ENCODE measurements at places on chromosomes 2 and 18.
A peak's percentile ranks its signal among the peaks of the same experiment; 100 is the strongest.

DNA sequence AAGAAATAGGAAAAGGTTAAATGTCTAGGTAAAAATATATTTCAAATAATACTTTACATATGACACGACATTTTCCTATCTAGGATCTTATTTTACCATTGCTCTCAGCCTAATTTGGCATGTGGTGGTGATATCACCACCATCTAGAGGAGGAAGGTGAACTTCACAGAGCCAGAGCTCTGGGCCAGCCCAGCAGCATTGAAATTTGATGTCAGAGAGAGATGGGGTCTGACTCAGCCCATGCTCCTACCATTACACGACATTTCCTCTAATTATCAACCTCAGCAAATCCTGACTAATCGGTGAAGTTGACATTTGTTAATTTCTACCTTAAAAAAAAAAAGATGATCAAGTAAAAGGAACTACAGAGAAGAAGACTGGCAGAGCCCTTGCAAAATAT is 42.3 kb downstream of the LRRTM4 start:
- no peak for DNase-seq

GRCh38 chr18:64850791-64851190 is 701.9 kb upstream of the LINC00305 start:
- no peak for DNase-seq

DNA sequence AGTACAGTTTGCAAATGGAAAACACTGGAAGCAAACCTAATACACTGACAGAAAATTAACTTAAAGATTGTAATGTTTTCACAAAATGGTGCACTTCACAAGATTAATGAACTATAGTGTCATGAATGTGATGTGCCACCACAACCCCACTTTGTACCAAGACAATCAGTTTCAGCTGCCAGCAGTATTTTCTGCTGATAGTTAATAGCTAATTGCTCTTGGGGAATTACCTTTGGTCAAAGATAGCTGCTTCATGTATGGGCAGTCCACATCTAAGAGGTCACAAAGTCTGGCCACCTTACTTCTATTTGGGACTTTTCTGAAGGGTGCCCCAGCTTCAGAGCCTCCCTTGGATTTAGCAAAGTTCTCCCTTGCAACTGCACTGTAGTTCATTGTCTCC is 254.0 kb downstream of the CALCRL start:
- DNase-seq = no peak

- no peak for DNase-seq
Observed at GRCh38 chr18:80006724-80007123, 18.4 kb upstream of the TXNL4A start.

DNA sequence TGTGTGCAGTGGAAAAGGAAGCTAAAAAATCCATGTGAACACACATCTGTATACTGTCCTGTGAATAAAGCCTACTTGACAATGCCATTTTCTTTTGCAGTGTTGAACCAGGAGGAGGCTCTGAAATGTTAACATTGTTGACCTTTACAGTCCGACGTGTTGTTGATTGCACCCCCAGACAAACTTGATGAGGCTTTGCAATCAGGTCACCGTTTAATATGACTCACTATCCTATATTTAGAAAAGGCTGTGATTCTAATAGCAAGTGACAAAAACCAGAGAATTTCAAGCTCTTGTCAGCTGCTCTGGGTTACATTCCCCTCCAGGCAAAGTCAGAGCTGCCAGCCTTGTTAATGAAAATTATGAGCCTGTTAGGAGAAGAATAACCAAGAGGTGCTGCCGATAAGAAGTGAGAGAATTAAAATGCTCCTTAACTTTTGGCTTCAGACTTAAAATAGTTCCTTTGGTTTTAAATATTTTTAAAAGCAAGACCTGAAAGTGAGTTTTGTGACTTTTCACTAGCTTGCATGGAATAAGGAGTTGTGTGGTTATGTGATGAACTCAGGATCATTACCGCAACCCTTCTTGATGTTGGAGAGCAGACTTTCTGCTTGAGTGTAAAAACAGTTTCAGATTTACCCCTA is 162.1 kb downstream of the QPCT start:
- DNase-seq = no peak

DNA sequence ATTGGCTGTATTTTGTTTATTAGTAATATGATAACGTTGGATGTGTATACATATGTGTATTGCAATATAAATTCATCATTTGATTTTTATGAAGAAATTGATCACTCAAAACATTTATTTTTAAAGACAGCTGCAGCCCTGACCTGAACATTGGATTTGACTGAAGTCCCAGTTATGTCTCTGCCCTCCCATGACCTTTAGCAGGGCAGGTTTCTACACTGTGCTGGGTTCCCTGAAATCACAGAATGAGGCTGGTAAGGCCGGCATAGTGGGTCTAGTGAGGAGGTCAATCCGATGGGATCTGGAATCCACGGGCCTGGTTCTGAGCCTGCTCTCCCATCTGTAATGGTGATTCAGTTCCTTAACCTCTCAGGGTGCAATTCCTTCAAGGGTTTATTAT is 22.0 kb downstream of the SPP2 start:
- DNase-seq = no peak

- DNase-seq = no peak
Observed at GRCh38 chr2:72007402-72007801, 140.3 kb downstream of the CYP26B1 start.

- DNase-seq = no peak
Observed at GRCh38 chr2:219423652-219424377, 5.6 kb downstream of the DES start.

GRCh38 chr2:133908171-133908570 is 339.9 kb upstream of the NCKAP5 start:
- DNase-seq = no peak

GRCh38 chr2:37890893-37891495 is 34.1 kb upstream of the RMDN2 start:
- peak; percentile 35 for DNase-seq

DNA sequence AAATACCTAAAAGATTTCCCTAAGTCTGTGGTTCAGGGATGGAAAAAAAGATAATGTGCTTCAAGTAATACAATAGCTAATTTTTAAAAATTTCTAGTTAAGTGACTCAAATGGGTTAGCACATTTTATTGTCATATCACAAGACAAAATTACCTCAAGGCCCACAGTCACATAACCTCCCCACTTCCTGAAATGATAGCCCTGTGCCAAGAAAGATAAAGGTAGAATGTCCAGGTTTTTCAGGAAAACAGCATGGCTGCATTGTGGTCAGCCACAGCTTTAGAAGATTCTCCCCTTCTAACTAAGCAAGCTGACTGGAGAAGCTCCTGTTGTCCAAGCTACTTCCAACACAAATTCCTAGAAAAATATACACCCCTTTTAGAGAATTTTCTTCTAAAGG is 127.1 kb upstream of the SLC35G4 start:
- DNase-seq = no peak

- no peak for DNase-seq
Observed at GRCh38 chr18:44859263-44859662, 178.6 kb downstream of the SETBP1 start.

- DNase-seq = no peak
Observed at GRCh38 chr2:159744363-159744762, 32.1 kb downstream of the MARCHF7 start.

GRCh38 chr2:107553539-107553938 is 273.2 kb upstream of the RGPD4 start:
- no peak for DNase-seq

- DNase-seq = no peak
Observed at GRCh38 chr2:15640261-15640711, 48.6 kb downstream of the DDX1 start.

GRCh38 chr18:59461171-59461570 is 102.1 kb upstream of the LMAN1 start:
- DNase-seq = no peak

DNA sequence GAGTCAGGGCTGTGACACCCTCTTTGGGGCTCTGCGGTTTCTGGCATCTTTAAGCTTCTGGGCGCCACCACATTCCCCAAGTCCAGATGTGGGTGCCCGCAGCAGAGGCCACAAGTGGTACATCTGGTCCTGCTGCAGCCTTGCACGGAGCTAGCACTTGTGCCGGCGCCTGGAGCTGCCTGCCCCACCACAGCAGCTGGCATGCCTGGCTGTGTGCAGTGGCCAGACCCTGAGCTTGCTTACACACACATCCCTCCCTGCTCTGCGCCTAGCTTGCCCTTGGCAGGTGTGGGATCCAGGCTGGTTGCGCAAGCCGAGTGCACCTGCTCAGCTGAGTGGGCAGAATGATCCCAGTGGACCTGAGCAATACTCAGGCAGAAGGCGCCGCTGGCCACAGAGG is 27.3 kb downstream of the SLC4A10 start:
- DNase-seq = no peak

DNA sequence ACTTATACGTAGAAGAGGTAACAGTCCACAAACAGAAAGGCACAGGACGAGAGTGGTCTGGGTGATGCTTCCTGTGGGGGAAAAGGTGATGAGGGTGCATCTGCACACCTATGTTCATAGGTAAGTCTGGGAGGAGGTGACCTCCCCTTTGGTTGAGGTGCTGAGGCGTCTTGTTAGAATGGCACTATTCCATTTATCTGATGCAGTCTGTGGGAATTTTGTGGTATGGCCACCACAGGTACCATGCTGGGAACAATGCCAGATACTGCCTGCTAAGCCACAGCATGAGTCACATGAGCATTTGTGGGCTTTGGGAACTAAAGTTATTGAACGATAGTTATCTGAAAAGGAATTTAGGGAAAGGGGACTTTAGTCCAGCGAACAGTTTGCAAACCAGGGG is 27.9 kb downstream of the IL37 start:
- no peak for DNase-seq

DNA sequence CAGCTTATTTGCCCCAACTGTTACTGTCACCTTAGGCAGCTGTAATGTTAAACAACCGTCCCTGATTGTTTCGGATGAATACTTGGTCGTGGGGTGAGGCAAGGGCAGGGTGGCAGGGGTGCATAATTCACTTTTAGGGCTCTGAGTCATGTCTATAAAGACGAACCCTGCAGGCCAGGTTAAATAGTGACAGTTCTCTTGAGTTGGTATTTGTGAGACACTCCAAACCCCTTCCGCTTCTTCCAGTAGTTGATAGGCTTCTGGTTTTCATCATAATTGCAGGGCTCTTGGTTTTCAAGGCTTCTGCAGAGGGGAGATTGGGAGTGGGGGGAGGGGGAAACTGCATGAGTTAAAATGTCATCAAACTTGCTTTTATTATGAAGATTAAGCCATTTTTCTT is 97.2 kb upstream of the TSPYL6 start:
- no peak for DNase-seq

DNA sequence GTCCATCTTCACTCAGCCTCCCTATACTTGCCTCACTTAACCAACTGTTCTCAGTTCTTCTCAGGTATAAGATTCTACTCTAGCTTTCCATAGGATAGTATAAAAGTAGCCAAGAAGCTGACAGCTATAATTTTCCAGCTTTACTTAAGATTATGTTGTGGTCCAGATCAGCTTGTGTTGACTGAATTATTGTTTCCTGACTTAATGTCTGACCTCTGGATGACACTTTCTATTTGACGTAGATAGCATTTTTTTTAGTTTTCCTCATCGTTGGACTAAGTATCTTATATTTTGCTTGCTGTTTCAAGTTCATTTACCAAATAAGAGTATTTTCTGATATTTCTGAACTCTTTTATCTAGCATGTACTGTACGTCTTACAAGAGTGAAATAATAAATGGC is 1272.5 kb upstream of the CDH2 start:
- no peak for DNase-seq

- no peak for DNase-seq
Observed at GRCh38 chr2:201401815-201402214, 44.7 kb upstream of the FLACC1 start.

GRCh38 chr2:108101481-108101880 is 115.2 kb downstream of the SLC5A7 start:
- DNase-seq = no peak

GRCh38 chr18:77208964-77209363 is 40.7 kb upstream of the GALR1 start:
- DNase-seq = peak; percentile 26

- no peak for DNase-seq
Observed at GRCh38 chr2:218438596-218438995, 19.7 kb downstream of the VIL1 start.

GRCh38 chr2:102588213-102588939 is 31.0 kb upstream of the SLC9A2 start:
- no peak for DNase-seq

DNA sequence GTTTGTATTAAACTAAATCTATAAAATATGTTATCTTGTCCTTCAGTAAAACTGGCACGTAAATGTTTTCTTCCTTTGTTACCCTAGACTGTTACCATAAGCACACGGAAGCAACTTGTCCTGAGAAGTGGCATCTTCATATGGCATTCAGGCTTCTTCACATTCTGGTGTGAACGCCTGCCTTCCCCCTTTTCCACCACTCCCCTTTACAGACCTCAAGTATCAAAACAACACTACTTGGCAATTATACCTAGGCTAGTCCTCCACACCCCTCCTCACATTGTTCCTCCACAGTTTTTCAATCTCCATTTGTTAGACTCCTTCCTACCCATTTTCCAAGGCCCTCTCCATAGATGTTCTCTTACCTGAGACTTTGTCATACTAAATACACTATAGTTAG is 2.9 kb downstream of the MEX3C start:
- no peak for DNase-seq

GRCh38 chr18:57995331-57995730 is 48.7 kb upstream of the NEDD4L start:
- no peak for DNase-seq

DNA sequence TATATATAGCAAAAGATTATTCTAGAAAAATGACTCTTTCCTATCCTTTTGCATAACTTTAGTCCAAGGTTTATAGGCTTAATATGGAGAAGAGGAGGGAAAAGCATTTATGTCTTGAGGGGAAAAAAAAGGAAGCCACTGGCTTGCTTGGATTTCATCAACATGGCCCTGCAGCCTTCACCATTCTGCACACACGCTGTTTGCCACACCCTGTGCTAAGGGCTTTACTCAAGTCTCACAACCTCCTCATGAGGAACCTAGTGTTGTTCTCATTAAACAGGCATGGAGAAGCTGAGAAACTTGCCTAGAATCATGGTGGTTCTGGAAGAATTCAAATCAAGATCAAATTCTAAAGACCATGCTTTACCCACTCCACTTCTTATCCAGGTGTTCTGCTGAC is 117.3 kb upstream of the TTC39C start:
- no peak for DNase-seq

GRCh38 chr2:8076448-8077342 is 605.2 kb upstream of the ID2 start:
- no peak for DNase-seq

All from T-helper 2 cell treated with Interferon-gamma antibody and Interleukin-4, amounts not matched to agents 5 μg/mL and 100 μg/mL, for 36 hours (primary cell).